Large intestine (tissue), 12 donors: ENCODE measurements at places on chromosomes 16 and 17.
A peak's percentile ranks its signal among the peaks of the same experiment; 100 is the strongest.

DNA sequence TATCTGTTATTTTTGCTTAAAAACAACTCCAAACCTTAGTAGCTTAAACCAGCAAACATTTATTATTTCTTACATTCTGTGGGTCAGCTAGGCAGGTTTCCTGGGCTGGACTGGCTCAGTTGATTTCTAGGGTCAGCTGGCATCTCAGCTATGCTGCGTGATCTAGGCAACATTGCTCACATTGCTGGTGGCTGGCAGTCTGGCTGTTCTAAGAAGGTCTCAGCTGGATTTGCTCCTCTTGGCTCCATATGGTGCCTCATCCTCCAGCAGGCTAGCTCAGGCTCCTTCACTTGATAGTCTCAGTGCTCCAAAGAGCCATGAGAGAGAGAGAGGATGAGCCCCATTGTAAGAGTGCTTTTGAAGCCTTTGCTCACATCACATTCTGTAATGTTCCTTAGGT, 470.6 kb upstream of the CDH5 start:
- DNase-seq: no peak

- DNase-seq: no peak
These were observed 53.1 kb downstream of the MRC2 start for GRCh38 chr17:62680541-62681052.

DNA sequence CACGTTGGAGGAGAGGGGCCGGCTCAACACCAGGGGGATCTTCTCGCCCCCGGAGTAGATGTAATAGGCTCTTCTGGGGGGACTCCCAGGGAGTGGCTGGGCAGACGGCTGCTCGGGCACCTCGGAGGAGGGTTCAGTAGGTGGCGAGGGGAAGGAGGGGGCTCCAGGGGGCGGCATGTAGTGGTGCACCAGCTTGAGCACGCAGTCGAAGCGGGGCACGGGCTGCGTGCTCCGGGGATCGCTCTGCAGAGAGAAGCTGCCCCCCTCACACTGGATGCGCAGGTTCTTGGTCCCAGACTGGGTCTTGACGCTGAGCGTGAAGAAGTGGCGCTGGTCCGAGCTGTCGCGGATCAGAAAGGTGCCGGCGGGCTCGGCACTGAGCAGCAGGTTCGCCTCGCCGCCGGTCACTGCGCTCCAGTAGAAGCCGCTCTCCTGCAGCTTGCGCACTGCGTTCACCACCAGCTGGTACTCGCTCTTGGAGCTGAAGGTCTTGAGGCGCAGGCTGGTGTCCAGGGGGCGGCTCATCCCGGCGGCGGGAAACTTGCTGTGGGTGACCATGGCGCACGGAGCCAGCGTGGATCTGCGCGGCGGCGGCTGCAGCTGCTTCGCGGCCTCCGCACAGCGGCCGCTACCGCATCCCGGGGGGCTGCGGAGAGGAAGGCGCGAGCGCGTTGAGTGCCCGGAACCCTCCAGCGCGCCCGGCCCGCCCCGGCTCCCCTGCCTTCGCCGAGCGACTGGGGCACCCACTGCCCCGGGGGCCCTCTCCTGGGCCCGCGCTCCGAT, 1.1 kb downstream of the SOCS3 start:
- peak; percentile 69 for DNase-seq

GRCh38 chr17:39591958-39592954, 15.5 kb downstream of the NEUROD2 start:
- peak; percentile 68 for DNase-seq

DNA sequence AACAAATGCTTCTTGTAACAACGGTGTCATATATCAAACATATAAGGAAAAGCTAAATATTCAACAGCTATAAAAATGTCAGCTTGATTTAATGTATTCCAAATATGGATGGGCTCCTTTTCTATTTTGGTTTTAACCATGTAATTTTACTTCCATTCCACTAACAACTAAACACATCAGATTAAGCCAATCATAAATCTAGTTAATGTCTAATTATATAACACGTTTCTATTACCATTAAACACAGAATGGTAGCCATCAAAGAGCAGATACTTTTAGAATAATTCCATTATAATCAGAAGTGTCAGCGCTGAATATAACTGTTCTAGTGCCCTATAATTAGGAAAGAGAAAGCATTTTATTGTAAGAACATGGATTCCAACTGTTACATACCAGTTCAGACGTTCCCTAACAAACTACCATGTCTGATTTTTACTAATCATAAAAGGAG, 10.0 kb downstream of the CMC2 start:
- no peak for DNase-seq

- peak; percentile 54 for DNase-seq
These were observed 5.8 kb upstream of the RPRML start for GRCh38 chr17:46984892-46985291.

DNA sequence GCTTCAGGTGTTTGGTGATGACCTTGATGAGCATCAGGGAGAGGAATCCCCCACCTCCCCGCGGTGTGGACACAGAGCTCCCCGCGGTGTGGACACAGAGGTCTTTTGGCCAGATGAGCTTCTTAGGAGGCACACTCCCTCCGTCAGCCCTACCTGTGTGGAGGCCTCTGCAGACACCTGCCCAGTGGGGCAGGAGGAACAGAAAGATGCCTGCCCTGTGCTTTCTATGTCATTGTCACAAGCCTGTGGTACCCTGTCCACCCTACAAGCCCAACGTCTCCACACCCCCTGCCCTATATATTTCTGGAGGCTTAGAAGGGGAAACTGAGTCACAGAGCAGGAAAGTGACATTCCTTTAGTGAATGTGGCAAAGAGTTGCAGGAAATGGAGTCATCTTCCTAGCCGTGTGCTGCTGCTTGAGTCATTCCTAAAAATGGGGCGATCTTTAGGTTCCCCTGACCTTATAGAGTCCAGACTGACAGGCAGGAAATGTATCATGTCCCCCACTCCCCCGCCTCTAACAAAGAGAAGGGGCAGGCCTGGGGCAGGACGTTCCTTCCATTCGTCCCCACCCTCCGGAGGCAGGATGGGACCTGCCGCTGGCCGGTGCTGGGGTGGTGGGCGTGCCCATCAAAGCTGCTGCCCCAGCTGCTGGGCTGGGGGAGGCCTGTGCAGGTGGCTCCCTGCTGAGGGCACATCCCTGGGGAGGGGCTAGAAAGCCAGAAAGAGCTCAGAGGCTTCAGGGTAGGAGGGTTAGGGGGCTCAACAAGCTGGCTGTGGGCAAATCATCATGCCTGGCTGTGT, 1.0 kb upstream of the C16orf74 start:
- DNase-seq: no peak

- DNase-seq: no peak
These were observed 818 bp downstream of the DPH1 start for GRCh38 chr17:2030779-2031163.

DNA sequence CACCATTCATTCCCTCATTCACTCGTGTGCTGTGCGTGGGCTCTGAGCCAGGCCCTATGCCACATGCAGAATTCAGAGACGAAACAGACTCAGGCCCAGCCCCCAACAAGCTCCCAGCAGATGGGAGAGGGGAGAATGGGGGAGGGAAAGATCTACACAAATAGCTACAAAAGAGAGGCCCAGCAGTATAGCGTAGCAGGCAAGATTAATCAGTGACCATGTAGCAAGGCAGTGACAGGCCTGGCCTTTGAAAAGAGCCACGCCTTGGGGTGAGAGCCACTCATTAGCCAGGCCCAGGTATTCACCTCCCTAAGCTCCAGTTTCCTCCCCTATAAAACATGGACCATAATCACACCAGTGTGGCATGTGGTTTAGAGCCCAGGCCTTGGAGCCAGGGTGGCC, 16.4 kb upstream of the KRT19 start:
- peak; percentile 79 for DNase-seq

GRCh38 chr16:57565461-57565860, 23.0 kb downstream of the ADGRG5 start:
- DNase-seq: no peak
